Breast epithelium (tissue), 4 donors: ENCODE measurements at places on chromosomes 5 and 9.

DNA sequence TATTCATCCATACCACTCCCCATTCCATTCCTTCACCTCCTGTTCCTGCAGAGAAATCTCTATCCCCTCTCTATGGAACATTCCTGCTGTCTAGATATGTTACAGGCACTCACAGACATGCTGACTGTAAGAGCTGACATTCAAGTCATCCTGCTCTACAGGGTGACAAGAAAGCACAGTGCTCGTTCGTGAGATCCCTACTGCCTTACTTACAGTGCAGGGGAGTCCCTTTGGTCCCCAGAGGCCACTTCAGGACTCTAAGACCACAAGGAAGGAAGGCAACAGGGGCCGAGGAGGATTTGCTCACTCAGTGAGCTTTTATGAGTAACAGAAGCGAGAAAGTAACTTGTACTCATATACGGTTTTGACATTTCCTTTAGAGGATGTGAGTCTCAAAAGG is 110.5 kb downstream of the GAS1 start:
- DNase-seq, result no peak

DNA sequence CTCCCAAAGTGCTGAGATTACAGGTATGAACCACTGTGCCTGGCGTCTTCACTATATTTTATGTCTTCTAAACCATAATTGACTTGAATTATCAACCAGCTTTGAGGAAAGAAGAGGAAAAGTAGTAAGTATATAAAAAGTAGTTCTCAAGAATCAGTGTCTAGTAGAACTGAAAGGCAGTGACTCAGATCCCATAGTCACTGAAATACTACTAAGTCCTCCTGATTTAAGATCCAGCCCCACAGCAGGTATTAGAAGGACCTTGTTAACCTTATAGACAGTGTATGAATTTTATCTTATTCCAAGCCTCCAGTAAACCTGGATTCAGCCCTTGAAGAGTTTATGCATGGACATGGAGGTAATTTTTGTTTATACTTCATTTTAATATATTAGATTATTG is 31.5 kb downstream of the LNPEP start:
- DNase-seq, result no peak

- no peak for DNase-seq
Measured at GRCh38 chr5:19734776-19735175, 253.2 kb downstream of the CDH18 start.

DNA sequence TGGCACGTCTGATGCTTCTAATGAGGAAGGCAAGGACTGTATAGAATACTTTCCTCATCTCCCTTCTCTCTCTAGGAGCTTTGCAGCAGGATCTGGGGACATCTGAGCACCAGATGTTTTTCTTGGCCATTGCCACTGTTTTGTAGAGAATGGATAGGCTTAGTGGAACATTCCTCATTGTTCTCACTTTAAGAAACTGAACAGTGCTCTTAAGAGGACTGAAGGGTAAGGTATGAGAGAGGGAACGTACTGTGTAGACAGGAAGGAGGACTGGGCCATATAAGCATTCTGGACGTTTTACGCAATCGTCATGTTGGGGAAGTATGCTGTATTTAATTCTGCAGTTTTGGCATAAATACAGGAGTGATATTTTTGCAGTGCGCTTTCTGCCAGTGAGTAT is 70.6 kb downstream of the SMARCA2 start:
- no peak for DNase-seq

GRCh38 chr5:167814828-167815227 is 476.6 kb upstream of the WWC1 start:
- DNase-seq, result peak; percentile 37

DNA sequence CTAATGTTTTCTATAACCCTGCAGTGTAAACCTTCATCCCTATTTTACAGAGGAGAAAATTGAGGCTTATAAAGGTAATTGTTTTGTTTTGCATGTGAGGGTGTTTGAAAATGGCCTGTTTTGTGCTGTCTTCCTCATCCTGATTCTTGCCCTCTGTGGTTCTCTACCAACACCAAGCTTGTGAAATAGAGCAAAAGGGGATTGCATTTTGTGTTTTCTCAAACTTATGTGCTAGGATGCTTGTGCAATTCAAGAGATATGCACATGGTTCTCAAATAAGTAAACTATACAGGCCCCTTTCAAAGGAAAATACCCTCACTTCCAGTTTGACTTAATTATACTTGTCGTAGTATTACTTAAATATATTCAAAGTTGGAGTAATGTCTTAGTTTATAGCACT is 17.2 kb downstream of the PAM start:
- no peak for DNase-seq
